ENCODE measurements at places on chromosomes 6 and 20.

GRCh38 chr6:137708481-137708880 is 158.6 kb upstream of the TNFAIP3 start:
- DNase-seq = no peak

GRCh38 chr6:33912195-33912594 is 108.4 kb upstream of the MLN start:
- DNase-seq = no peak

GRCh38 chr20:48919882-48920526 is 1.5 kb upstream of the ARFGEF2 start:
- DNase-seq = no peak

- no peak for DNase-seq
Measured at GRCh38 chr20:658731-659291, 5.8 kb upstream of the SRXN1 start.

DNA sequence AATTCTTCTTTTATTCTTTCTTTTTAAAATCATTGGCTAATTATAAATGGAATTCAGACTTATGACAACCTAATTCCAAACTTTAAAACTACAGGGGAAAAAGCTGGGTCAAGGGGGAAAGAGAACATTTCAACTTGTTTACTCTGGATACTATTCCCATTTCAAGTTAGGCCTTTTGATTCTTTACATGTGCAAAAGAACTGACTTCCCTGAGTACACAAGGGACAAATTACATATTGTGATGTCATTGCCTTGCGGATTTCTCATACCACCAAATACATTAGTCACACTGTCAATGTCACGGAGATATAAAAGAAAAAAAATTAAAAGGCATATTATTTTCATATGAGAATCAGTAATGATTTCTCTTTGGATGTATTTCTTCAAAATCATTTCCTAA is 96.5 kb upstream of the TBX18 start:
- DNase-seq = no peak

DNA sequence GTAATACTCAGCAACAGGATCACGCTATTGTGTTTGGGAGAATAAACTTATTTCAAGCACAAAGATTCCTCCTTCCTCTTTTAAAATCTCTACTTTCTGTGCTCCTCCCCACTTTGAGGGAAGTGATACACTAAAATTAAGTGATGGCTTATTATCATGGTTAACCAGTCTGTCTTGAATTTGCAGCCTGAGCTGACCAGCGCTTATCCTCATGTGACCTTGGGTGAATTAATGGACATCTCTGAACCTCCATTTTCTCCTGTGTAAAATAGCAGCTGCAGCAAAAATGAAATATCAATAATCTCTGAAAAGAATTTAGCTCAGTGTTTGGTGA is 222.6 kb downstream of the BCAS1 start:
- DNase-seq = no peak

GRCh38 chr20:50557549-50558134 is 47.5 kb downstream of the PTPN1 start:
- DNase-seq = no peak

GRCh38 chr20:38730989-38731737 is 6.9 kb downstream of the SLC32A1 start:
- DNase-seq = peak; percentile 25

DNA sequence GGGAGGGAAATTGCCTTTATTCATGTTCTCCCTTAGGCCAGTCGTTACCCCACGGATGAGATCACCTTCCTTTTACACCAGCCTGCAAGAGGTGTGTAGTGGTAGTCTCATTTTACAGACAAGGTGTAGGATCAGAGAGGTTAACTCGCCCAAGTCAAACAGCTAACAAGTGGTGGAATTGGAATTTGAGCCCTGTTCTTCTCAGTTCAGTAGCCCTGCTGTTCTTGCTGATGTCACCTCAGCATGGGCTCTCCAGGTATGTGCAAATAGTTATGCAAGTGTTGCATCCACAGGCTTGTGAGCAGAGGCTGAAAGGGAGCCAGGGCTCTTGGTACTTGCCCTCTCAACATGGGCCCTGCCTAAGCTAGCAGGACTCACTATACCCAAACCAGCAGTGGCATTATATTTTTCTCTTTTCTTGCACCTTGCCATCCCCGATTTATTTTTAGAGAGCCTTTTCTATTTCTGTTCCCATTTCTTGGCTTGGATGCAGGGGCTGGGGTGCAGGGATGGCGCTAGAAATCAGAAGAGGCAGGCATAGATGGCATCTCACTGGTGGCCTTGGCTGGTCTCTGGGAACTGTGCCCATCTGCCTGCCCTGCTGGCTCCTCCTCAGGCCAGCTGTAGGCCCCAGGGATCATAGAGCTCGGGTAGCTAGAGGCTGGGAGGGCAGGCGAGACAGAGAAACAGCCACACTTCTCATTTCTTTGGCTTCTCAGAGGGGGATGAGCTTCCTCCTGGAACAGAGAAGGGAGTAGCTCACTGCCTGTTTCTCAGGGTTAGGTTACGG is 18.2 kb downstream of the PPARD start:
- DNase-seq = peak; percentile 80

GRCh38 chr20:33279261-33279910 is 3.6 kb upstream of the BPIFB1 start:
- peak; percentile 28 for DNase-seq

DNA sequence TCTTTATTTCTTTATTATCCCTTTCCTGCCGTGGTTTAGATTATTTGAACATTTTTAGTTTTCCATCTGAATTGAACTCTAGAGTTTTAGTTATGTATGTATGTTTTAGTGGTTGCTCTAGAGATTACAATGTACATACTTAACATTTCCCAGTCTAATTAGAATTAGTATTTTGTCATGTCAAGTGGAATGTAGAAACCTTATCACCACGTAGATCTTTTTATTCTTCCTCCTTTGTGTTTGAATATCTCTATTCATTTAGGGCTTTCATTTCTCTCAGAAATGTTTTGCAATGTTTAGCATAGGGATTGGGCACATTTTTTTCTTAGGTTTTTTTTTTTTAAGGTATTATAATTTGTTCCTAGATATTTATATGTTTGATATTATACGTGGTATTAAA is 73.1 kb upstream of the EZR start:
- no peak for DNase-seq

GRCh38 chr20:25549843-25550477 is 35.4 kb downstream of the NINL start:
- no peak for DNase-seq

GRCh38 chr20:42401613-42402012 is 783.4 kb upstream of the CHD6 start:
- no peak for DNase-seq

- DNase-seq = peak; percentile 15
Measured at GRCh38 chr20:24146231-24146634, 157.7 kb upstream of the GGTLC1 start.

GRCh38 chr20:60589623-60590022 is 631.4 kb downstream of the CDH26 start:
- no peak for DNase-seq

DNA sequence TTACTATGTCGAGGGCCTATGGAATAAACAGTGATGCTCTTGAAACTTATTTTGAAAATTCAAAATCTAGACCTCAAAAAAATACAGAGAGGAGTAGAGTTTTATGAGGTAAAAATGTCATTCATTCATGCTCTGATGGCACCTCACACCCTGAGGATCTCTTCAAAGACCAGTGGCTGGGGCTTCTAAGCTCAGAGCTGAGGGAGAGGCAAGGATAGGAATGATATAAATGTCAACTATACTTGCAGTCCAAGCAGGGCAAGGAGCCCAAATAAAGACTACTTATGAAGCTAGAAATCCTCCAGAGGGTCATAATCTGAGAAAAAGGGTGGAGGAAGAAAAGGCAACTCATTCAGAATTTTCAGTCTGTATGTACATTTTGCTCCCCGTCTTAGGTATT is 136.7 kb upstream of the CARMIL1 start:
- DNase-seq = no peak

DNA sequence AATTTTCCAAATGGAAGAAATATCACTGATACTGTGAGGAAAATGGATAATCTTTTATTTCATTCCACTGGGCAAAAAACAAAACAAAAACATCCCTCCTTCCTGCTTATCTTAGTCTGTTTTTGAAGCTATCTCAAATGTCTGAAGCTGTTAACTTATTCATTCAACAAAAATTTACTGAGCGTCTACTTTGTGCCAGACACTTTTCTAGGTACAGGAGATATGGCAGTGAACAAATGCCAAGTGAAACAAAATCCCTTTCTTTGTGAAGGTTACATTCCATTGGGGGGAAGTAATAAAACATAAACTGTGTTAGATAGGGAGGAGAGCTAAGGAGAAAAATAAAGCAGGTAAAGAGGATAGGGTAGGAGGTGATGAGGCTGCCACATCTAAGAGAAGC is 47.5 kb downstream of the TNFRSF21 start:
- DNase-seq = no peak

- DNase-seq = no peak
Measured at GRCh38 chr6:56628105-56628504, 14.6 kb downstream of the DST start.

- no peak for DNase-seq
Measured at GRCh38 chr20:59316911-59317731, 16.7 kb downstream of the EDN3 start.

DNA sequence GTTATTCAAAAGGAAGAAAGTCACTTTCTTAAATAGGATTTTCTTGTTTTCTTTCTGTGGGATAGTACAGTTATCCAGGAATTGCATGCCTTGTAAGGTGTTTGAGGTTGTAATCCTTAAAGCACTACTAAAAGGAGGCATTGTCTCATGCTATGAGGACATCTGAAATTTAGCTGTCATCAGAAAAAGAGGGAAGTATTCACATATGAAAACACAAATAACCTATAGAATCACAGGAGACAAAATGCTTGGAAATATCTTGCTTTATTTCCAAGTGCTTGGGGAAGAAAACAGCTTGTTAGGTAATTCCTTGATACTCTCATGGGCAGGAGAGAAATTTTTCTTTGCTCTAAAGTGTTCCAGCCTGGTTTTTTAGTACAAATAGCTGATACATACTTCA is 40.1 kb downstream of the HECA start:
- no peak for DNase-seq

GRCh38 chr6:69861986-69862385 is 4.4 kb upstream of the COL19A1 start:
- no peak for DNase-seq

DNA sequence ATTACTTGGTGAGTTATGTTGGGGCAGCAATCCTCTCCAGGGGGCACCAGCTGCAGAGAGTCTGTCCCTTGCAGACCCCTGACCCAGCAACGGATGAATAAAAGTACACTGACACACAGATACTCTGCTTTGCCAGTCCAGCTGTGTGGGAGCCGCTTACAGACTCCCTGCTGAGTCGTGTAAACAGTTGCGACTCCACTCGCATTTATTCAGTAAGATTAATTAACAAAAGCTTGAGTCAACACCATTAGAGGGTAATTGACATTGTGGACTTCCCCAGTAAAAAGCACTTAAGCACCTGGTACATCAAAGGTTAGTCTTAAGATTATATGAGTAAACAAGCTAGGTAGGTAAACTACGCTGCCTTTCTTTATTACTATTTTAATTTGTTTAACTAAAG is 92.0 kb upstream of the TMEM181 start:
- no peak for DNase-seq

- no peak for DNase-seq
Measured at GRCh38 chr6:36984581-36985416, 1.2 kb downstream of the MTCH1 start.

All from kidney glomerular epithelial cell (primary cell).